ENCODE measurements at places on chromosomes 3 and 15.

DNA sequence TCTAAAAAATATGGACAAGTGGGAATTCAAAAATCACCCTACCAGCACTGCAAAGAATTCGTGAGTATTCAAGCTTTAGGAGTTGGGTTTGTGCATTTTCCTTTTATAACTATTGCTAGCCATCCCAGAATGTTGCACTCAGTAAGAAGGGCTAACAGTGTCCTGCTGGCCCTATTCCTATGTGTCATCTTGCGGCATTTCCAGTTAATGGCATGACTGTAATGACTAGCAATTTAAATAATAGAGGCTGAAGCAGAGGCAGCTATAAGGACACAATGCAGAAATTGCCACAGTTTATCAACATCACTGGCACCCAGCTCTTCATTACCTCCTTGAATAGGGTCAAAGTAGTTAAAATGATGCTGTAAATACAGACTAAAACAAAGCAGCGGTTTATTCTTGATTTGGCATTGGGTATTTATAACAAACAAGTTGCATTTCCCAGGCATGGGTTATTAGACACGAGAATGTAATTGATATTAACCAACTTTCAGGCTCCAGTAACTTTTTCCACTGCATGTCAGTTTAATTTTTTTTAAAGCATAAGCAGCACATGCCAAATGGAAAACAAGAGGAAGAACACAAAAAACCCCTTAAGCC is 177.6 kb downstream of the FHIT start:
- no peak overlapping the region for H3K4me3 ChIP-seq
- H3K27ac ChIP-seq, result no peak overlapping the region
- no peaks in the 10 kb centered on the region for H3K36me3 ChIP-seq
- DNase-seq, result no peak
- no peaks in the 10 kb centered on the region for H3K4me1 ChIP-seq
- H3K27me3 ChIP-seq, result no peaks in the 10 kb centered on the region

- no peak overlapping the region for H3K27ac ChIP-seq
- no peaks in the 10 kb centered on the region for H3K4me1 ChIP-seq
- no peaks in the 10 kb centered on the region for H3K27me3 ChIP-seq
- no peak overlapping the region for H3K4me3 ChIP-seq
Observed at GRCh38 chr15:83881156-83881555, 227.2 kb downstream of the ADAMTSL3 start.

GRCh38 chr15:63506537-63507035 is 2.2 kb downstream of the USP3 start:
- no peak for DNase-seq
- no peaks in the 10 kb centered on the region for H3K27me3 ChIP-seq
- peaks cover 43% of the 10 kb centered on the region for H3K4me1 ChIP-seq
- H3K36me3 ChIP-seq, result no peaks in the 10 kb centered on the region
- H3K4me3 ChIP-seq, result peak overlapping the region; percentile 77

GRCh38 chr15:65512807-65513416 is 4.6 kb downstream of the DPP8 start:
- no peaks in the 10 kb centered on the region for H3K27me3 ChIP-seq
- peaks cover 26% of the 10 kb centered on the region for H3K36me3 ChIP-seq
- DNase-seq, result no peak
- no peak overlapping the region for H3K4me3 ChIP-seq
- no peak overlapping the region for H3K27ac ChIP-seq
- peaks cover 11% of the 10 kb centered on the region for H3K4me1 ChIP-seq

- no peaks in the 10 kb centered on the region for H3K4me1 ChIP-seq
- no peaks in the 10 kb centered on the region for H3K36me3 ChIP-seq
- no peak overlapping the region for H3K4me3 ChIP-seq
- H3K27ac ChIP-seq, result no peak overlapping the region
- DNase-seq, result no peak
Observed at GRCh38 chr3:124843506-124844177, 43.5 kb downstream of the ITGB5 start.
